Activated CD4-positive, alpha-beta T cell treated with anti-CD3 and anti-CD28 coated beads for 1 hour (primary cell): ENCODE measurements at places on chromosomes 1 and 21.

- no peak for DNase-seq
These were observed 43.4 kb downstream of the IGSF5 start for GRCh38 chr21:39788383-39788782.

GRCh38 chr1:69671363-69672010 is 103.8 kb downstream of the LRRC7 start:
- DNase-seq: no peak

GRCh38 chr1:19597496-19598309 is 46.4 kb upstream of the NBL1 start:
- no peak for DNase-seq

- no peak for DNase-seq
These were observed 86.8 kb downstream of the LRRC8C start for GRCh38 chr1:89719502-89720306.

- DNase-seq: no peak
These were observed 71.8 kb upstream of the MACF1 start for GRCh38 chr1:39132505-39133339.

DNA sequence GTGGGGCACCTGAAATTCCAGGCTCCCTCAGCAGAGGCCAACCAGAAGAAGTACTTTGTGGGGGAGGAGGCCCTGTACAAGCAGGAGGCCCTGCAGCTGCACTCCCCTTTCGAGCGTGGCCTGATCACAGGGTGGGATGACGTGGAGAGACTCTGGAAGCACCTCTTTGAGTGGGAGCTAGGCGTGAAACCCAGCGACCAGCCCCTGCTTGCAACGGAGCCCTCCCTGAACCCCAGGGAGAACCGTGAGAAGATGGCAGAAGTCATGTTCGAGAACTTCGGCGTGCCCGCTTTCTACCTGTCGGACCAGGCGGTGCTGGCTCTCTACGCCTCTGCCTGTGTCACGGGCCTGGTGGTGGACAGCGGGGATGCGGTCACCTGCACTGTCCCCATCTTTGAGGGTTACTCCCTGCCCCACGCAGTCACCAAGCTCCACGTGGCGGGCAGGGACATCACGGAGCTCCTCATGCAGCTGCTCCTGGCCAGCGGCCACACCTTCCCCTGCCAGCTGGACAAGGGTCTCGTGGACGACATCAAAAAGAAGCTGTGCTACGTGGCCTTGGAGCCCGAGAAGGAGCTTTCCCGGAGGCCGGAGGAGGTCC is 634 bp downstream of the ACTRT2 start:
- no peak for DNase-seq

DNA sequence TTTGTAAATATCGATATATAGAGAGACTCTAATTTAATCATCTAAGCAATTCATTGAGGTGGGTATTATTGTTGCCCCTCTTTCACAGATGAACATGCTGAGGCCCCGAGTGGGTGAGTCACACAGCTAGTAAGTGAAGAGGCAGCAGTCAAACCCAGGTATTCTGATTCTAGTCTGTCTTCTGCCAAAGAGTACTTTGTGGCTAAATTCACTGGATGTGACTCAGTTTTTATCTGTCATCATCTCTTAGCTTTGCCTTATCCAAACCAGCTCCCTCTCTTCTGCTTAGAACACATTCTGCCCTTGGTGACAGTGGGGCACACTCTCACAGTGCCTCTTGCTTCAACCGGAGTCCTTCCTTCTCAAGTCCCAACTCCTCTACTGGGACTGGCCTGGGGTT is 11.5 kb downstream of the FCRL5 start:
- DNase-seq: no peak

- DNase-seq: no peak
These were observed 34.6 kb upstream of the NID1 start for GRCh38 chr1:236099355-236099974.

DNA sequence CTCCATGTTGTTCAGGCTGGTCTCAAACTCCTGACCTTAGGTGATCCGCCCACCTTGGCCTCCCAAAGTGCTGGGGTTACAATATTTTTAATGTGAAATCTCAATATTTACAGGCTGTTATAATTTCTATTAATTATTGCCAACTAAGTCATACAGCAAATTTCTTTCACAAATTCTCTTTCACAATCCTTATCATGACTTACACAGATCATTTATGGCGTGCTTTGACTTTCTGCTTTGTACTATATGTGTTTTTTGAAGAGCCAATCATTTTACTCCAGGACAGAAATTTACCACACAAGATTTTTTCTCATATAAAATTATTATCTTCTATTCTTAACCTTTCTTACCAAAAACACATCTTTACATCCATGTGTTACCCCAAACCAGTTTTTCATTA is 1729.9 kb downstream of the NCAM2 start:
- DNase-seq: no peak

DNA sequence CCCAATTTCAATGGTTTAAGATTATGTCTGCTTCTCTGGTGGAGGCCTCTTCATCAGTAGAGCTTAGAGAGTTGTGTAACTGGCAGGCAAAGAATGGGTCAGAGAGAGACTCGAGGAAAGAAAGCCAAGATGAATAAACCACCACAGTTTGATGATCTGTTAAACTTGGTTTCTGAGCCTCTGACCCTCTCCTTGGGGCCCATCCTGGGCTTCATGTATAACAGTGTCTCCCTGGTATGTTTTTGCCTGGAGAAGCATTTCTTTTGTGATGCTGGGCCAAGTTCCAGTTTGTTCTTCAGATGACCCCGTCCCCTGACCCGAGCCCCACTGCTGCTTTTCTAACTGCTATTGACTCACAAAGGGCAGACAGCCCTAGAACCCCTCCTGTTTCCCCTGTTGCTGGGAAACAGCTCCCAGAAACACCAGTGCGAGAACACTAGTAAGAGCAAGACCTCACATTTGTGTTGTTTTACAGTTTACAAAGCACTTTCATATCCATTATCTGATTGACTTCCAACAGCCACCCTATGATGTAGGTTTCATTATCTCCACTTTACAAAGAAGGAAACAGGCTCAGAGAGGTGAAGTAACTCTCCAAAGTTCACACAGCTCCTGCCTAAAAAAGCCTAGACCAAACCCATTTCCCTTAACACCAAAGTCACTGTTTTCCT is 9.0 kb downstream of the CD2 start:
- no peak for DNase-seq

GRCh38 chr1:154775621-154776605 is 94.2 kb downstream of the KCNN3 start:
- DNase-seq: no peak

DNA sequence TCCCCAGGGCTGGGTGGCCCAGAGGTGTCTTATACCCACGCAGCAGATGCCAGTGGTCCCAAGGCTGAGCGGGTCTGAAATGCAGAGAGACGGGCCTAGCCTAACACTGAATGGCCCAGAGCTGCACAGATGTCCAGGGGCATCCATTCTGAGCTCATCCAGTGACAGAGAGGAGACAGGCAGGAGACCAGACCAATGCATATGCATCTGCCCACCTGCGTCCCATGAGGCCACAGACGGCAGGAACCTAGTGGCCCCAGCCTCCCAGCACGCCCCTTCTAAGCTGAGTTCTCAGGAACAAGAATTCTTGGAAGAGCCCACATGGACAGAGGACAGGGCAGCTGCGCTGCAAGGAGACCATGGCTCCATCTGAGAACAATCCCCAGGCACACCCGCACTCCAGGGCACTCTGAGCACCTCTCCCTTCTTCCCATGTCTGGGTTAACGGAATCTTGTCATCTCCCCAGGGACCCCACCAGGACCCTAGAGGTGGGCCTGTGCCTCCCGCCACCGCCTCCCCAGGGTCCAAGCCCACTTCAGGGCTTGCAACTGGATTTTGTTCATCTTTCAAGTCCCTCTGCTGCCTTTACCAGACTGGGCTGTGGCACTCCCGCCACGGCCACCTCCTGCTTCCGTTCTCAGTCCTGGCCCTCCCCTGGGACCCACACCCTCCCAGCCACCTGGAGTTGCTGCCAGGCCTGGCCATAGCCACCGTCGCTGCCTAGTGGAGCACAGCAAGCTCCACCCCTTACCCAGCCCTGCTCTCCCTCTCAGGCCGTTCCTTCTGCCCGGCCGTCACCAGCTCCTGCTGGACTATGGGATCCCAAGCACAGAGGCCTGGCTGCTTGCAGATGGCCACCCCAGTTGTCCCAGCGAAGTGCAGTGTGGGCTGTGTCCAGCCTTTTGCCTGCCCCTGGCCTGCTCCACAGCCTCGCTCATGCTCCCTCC is 3.3 kb downstream of the WNT3A start:
- DNase-seq: no peak

DNA sequence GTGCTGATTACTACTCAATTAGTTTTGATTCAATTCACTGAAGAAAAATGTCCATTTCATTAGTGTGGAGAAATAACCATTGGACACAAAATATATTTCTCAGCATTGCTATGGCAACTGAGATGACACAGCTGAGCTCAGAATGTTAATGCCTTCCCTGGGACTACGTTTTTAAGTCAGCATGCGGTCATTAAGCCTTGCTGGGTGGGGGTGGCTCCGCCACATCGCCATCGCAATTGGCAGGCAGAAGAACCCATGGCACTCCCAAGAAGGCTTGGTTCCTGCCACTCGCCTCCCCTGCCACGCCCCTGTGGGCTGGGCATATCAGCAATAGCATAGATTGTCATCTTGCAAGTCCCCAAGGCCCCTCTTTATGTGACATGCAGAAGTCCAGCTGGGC is 256.7 kb upstream of the CAMK1G start:
- no peak for DNase-seq

- no peak for DNase-seq
These were observed 128.7 kb downstream of the PHTF1 start for GRCh38 chr1:113630340-113631327.

- no peak for DNase-seq
These were observed 1.2 kb upstream of the PSMB2 start for GRCh38 chr1:35642471-35642955.

DNA sequence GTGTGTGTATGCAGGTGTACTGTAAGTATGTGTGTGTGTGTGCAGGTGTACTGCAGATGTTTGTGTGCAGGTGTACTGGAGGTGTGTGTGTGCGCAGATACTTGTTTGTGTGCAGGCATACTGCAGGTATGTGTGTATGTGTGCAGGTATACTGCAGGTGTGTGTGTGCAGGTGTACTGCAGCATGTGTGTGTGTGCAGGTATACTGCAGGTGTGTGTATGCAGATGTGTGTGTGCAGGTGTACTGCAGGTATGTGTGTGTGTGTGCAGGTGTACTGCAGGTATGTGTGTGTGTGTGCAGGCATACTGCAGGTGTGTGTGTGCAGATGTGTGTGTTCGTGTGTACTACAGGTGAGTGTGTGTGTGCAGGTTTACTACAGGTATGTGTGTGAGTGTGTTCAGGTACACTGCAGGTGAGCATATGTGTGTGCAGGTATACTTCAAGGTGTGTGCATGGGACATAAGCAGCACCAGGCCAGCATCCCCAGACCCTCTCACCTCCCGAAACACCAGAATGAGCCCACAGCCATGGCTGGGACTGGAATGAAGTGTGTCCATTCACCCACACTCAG is 97.5 kb downstream of the DMRTB1 start:
- no peak for DNase-seq

- DNase-seq: no peak
These were observed 54.9 kb downstream of the IVNS1ABP start for GRCh38 chr1:185262151-185262550.
